ENCODE measurements at places on chromosomes 7 and 10.
A peak's percentile ranks its signal among the peaks of the same experiment; 100 is the strongest.

- no peak for DNase-seq
Measured at GRCh38 chr10:3072641-3073360, 5.5 kb downstream of the PFKP start.

GRCh38 chr7:52501696-52502095 is 533.7 kb upstream of the POM121L12 start:
- no peak for DNase-seq

- no peak for DNase-seq
Measured at GRCh38 chr7:106068538-106068961, 43.6 kb downstream of the SYPL1 start.

- no peak for DNase-seq
Measured at GRCh38 chr7:88693131-88693530, 66.4 kb upstream of the ZNF804B start.

DNA sequence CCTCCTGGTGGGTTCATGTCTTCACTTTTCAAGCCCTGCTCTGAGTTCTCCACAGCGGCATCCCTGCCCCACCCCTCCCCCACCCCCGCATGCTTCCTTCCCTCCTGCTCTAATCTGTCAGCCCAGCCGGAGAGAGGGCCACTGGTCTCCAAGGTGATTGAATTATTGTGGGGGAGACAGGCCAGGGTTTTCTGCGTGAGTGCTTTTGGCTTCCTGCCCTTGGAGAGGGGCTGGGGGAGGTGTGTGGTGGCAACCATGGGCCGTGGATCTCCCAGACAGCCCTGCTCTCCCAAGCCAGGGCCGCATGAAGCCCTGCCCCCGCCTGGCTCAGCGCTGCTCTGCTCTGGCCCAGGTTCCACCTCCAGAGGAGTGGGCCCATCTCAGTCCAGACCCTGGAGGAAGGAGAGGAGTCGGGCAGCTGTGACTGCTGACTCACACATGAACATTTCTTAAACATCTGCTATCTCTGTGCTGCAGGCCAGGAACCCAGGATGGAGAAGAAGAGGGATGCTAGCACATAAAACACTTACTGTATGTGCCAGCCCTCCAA is 109.9 kb downstream of the ZMIZ1 start:
- no peak for DNase-seq

GRCh38 chr10:49564461-49565009 is 25.6 kb upstream of the ERCC6 start:
- DNase-seq: no peak

- no peak for DNase-seq
Measured at GRCh38 chr10:76041551-76041950, 610.1 kb downstream of the LRMDA start.

GRCh38 chr7:30630986-30631385 is 36.3 kb downstream of the GARS1 start:
- no peak for DNase-seq

DNA sequence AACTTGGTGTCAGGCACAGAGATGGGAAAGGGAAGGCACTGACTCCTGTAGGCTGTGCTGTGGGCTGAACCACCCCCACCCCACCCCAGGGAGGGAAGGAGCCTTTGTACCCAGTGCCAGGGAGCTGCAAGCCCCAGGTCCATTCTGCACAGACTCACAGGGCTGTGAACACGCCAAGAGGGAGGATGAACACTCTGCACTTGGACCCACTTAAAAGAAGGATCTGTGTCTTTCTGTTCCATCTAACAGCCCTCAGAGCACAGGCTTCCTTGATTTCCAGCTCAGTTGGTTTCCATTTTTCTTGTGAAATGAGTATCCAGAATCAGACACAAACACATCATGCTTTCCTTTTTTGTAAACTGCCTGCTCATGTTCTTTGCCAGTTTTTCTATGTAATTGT is 84.9 kb downstream of the GRB10 start:
- DNase-seq: no peak

DNA sequence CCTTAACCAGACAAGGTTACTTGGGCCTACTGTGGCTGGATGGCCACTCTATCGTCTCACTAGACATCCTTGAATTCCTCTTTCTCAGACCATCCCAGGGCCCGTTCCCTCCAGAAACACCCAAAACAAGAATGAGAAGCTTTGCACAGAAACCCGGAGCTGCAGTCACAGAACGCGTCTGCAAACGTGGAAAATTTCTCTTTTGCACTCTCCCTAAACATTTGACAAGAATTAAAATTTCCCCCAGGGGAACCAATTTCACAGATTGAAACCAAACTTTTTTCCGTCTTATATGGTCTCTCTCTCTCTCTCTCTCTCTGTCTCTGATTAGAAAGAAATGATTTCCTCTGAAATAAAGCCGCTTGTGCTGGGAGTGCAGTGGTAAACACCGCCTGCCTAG is 120.7 kb downstream of the MKX start:
- no peak for DNase-seq

DNA sequence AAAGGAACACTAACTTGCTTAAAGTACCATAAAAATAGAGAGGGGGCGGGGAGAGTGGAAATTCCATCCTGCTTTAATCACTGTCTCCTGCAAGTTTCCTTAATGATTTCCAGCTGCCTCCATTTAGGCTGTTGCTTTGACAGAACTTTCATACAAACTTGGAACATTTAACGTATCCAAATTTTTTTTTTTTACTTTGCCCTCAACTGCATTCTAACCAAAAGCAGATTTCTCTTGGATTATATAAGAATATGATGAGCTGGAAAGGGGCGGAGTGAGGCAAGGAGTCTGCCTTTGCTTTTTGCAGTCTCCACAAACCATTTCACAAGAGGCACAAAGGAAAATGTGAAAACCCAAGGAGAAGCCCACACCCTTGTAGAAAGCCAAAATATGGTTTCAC is 46.6 kb upstream of the COL1A2 start:
- DNase-seq: no peak

- no peak for DNase-seq
Measured at GRCh38 chr10:66292456-66292855, 633.4 kb upstream of the LRRTM3 start.

DNA sequence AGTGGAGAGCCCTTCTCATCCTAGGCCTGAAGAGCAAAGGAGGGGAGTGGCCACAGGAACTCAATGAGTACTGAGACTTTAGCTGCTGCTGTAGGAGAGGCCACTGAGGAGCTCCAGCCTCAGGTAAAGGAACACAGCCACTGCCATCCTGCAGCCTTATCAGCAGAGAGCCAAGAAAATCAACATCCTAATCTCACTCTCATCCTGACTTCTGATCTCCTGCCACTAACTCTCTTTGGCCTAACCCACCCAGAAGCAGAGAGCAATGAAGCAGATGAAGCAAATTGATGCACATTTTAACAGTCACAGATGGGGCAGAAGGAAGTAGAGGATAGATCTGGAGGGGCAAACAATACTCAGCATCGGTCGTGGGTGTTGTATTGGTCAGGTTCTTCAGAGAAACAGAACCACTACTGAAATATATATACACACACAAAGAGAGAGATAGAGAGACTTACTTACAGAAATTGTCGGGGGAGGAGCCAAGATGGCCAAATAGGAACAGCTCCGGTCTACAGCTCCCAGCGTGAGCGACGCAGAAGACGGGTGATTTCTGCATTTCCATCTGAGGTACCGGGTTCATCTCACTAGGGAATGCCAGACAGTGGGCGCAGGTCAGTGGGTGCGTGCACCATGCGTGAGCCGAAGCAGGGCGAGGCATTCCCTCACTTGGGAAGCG is 297.6 kb downstream of the MTERF1 start:
- no peak for DNase-seq

DNA sequence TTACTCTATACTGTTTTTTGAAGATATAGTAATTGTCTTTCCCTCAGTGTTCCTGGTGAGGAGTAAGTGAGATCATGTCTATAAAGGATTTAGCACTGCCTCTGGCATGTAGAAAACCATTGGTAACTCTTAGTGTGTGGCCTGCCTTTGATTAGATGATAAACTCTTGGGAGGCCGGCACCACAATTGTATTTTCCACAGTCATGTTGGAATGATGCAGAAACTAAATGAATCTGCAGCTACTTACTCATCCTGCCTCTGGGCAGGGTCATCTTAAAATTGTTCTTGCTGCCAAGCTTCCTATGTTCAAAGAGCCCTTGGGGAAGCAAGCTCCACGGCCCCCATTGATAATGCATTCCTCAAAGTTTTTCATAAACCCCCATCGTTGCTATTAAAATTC is 204.6 kb downstream of the ANKRD7 start:
- no peak for DNase-seq

GRCh38 chr10:126063353-126063791 is 167.0 kb downstream of the FANK1 start:
- no peak for DNase-seq

GRCh38 chr7:119664601-119665000 is 608.4 kb upstream of the KCND2 start:
- no peak for DNase-seq

- no peak for DNase-seq
Measured at GRCh38 chr10:477620-478019, 211.8 kb downstream of the DIP2C start.

DNA sequence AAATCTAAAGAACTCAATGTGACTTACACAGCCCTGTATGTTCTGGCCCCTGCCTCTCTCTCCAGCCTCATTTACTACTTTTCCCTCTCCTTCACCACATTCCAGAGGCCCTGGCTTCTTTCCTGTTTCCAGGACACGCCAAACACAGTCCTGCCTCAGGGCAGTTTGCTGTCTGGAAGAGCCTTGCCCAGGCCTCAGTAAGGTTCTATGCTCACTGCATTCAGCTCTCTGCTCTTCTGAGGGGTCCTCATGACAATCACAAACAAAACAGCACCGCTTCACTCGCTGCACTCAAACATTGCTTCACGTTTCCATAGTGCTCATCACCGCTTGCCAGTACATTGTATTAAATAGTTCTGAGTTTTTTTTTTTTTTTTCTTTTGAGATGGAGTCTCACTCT is 35.1 kb upstream of the GARS1 start:
- DNase-seq: no peak

- DNase-seq: no peak
Measured at GRCh38 chr7:106279425-106280197, 5.2 kb downstream of the NAMPT start.

DNA sequence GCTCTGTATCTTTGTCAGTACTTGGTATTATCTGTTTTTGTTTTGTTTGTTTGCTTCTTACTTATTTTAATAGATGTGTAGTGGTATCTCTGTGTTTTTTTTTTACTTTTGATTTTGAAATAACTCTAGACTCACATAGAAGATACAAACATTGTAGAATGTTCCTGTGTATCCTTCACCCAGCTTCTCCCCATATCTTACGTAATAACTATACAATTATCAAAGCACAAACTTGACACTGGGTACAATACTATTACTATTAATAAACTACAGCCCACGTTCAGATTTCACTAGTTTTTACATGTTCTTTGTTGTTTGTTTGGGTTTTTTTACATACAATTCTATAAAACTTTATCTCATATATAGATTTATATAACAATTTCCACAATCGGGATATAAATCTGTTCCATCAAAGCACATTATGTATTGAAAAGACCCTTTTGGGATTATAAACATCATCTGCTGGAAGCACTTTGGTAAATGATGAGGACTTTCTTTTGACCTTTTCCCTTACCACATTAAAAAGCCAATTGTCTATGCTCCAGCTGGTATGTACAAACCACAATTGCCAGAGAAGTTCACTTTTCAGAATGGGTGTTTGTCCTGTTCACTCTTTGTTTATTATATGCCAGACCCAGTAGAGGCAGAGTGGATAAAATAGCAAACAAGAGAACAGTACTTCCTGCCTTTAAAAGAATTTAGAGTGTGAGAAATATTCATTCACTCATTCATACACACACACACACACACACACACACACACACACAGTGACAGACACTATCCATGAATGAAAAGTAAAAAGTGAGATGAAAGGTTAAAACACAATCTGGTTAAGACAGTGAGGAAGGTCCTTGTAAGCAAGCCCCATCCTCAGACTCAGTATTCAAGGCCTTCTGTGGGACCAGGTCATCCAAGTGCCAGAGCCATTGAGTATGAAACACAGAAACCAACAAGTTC is 113.0 kb downstream of the SGMS1 start:
- no peak for DNase-seq

GRCh38 chr10:98956576-98957260 is 278.9 kb downstream of the HPSE2 start:
- DNase-seq: no peak

DNA sequence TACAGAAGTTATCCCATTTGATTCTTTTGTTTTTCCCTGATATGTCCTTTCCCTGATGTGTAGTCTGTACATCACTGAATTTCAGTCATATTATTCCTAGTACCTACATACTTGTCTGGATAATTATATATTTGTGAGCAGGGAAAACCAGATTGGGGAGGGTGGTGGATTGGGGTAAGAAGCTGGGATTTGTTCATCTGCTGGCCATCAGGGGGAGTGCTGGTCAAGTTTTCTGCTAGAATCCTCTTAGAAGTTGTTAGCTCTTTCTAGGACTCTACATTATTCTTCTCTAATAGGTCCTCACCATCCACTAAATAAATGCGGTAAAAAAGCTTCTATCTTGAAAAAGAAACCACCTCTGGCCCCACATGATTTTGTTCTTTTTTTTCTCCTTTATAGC is 232.7 kb upstream of the TAC1 start:
- peak; percentile 25 for DNase-seq

- DNase-seq: no peak
Measured at GRCh38 chr10:35542303-35542702, 62.8 kb upstream of the GJD4 start.

- DNase-seq: no peak
Measured at GRCh38 chr7:18976715-18977471, 140.5 kb downstream of the TWIST1 start.

DNA sequence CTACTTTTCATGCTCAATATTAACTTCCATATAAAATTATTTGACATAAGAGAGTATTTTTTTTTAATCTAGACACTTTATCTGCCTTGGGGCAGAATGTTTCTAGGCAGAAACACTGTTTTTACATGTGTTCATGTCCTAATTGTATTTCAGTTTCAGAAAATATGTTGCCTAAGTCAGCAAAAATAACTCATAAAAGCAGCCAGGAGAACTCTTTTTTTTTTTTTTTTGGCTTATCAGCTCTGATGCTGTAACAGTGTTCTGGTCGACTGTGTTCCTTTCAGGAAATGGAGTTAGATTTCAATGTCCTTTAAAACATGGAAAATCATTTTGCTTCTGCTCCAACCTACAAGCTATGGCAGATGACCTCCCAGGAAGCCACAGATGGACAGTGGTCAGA is 63.2 kb upstream of the OPALIN start:
- DNase-seq: no peak

GRCh38 chr7:69042138-69042537 is 556.1 kb upstream of the AUTS2 start:
- no peak for DNase-seq

DNA sequence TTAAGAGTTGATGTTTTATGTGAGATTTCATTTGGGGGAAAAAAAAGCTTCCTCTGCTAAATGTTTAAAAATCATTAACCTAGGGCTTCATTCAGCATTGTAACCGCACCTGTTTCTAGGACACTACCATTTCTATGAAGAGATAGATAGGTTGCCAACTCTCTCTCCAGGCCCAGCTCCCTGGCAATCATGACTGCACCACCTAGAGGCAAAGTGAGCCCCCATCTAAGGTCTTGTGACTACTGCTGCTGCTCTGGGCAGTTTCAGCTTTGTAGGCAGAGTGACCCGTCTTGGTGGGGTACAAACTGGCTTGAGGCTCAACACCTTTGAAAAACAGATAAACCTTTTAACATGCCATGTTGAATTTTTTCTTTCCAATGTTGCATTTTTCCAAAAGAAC is 27.3 kb upstream of the MRC1 start:
- DNase-seq: no peak

Measured in GM12891 (cell line).